ENCODE measurements at places on chromosomes 7 and 10.

- DNase-seq = no peak
Observed at GRCh38 chr7:8773518-8773917, 340.1 kb downstream of the NXPH1 start.

DNA sequence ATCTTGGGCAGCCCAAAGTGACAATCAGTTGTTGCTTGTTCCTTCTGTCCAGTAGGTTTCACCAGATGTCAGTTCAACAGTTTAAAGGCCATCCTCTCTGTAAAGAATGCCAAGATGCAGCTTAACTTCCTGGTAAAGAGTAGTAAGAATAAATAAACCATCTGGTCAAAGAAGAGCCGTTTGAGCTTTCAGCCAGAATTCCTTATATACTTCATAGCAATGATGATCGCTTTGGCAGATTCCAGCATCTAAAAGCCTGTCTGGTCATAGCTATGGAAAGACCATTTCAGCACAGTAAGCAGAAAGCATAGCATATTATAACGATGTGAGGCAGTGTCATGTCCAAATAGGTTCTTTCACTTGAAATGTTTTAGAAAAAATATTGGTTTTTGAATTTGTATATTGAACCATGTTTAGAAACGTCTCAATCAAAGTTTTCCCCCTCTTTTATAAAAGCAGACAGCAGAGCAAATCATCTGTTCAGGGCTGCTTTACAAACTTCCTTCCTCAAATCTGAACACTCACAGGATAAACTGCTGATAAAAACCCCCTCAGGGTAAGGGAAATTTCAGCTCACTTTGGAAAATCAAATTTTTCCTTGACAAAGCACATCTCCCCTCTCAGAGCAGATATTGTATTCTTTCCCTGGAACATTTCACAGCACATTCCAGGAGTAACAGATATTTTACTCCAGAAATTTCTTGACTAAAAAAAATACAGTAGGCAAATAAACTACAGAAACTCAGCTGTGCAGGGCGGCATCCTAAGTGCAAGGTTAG, 184.1 kb downstream of the NOC3L start:
- no peak for DNase-seq

- no peak for DNase-seq
Observed at GRCh38 chr7:51647931-51648351, 331.3 kb upstream of the COBL start.

- DNase-seq = no peak
Observed at GRCh38 chr7:2516194-2516555, 3.4 kb upstream of the LFNG start.

DNA sequence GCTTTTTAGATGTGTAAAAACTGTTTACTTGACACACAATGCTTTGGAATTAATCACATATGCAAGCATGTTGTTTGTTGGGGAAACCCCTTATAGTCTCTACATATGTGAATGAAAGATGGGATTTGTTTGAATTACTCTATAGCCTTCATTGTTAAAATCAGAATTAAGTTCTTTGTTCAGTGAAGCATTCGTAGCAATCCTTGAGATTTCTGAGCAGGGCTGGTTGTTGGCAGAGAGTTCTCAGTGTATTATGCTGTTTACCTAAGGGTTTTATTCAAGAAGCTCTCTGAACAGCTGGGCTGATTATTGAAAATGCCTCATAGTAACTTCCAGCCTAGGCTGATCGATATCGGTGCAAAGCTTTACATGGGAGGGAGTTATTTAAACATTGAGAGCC, 190.9 kb downstream of the VTI1A start:
- DNase-seq = no peak

- no peak for DNase-seq
Observed at GRCh38 chr7:19619122-19619521, 89.7 kb downstream of the POLR1F start.

DNA sequence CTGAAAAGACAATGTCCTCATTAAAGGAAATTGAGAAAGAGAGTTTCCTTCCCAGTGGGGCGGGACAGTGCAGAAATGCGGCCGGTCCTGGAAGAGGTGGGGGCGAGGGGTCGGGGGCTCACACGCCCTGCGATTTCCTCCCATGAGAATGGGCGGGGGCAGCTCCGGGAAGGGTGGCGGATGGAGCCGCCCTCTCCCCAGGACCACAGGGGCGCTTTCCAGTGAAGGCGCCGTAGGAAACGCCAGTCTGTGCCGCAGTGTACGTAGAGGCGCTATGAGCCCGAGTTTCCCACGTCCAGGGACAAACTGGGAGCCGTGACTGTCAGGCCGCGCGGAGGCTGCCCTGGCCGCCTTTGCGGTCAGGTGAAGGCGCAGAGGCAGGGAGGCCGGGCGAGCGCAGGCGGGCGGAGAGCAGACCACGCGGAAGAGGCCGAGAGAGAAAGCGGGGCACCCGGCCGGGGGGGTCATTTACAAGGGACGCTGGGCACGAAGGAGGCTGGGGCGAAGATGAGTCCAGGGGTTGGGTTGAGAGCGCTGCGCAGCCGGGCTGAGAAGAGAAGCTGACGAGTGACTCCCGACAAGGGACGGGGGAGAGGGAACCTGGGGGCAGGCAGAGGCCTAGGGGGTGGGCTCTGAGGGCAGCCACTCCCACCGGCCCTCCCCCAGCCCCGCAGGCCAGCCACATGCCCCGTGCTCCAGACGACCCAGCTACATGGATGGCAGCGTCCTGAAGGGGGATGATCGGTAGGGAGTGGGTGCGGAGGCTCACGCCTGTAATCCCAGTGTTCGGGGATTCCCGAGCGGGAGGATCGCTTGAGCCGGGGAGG, 45.0 kb downstream of the ALOX5 start:
- peak; percentile 20 for DNase-seq

- no peak for DNase-seq
Observed at GRCh38 chr7:69749372-69749979, 151.2 kb downstream of the AUTS2 start.

- no peak for DNase-seq
Observed at GRCh38 chr7:25805027-25805687, 346.8 kb upstream of the NFE2L3 start.

- DNase-seq = no peak
Observed at GRCh38 chr10:119205894-119206602, 1.3 kb upstream of the GRK5 start.

DNA sequence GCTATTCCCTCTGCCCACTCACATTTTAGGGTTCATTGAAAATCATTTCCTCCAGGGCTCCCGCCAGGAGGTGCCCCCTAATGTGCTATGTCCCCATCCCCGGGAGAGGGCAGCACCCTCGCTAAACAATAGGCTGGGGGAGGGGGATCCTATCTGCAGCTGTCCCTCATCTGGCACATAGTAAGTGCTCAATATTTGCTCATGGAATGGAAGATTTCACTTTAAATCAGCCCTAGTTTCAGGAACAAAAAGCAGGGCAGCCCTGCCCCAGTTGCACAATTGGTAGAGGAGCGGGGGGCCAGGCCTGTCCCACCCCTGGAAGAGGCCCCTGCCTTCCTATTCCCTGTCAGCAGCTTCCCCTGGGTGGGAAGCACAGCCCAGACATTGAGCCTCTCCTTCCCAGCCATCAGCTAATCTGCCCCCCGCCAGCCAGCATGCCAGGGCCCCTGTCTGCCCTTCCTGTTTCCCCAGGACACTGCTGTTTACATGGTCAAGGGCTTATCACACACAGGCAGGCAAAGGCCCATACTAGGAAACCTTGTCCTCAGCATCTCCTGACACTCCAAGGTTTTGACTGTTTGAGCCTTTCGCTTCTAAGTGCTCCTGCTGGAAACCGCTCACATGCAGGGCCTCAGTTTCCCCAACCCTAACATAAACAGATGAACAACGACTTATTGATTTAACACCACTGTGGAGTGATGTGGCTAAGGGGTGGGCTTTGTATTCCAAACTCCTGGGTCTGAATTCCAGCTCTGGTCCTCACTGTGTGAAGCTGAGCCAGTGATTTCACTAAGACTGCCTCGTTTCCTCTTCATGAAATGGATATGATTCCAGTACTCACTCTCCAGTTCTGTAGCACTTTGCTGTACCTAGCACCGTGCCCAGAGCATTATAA, 130.7 kb upstream of the ZMIZ1 start:
- no peak for DNase-seq

DNA sequence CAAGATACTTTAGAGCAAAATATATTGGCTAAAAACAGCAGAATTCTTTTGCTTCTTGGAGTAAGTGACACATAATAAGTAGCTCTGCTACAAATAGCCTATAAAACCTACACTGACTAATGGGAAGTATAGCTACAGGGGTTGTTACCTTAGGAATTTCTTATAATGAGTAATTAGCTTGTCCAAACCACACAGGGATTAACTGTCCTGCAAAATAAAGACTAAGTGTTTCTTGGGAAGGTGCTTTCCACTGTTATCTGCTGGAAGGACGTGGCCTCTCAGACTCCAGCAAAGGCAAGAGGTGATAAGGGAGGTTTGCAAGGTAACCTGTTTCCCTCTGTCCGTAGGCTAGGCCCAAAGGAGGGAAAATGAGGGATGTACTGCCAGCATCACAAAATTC, 302.4 kb downstream of the DOCK4 start:
- no peak for DNase-seq

GRCh38 chr10:74675484-74675883, 150.9 kb upstream of the KAT6B start:
- no peak for DNase-seq

GRCh38 chr7:159118197-159118595, 26.5 kb downstream of the VIPR2 start:
- no peak for DNase-seq

- DNase-seq = no peak
Observed at GRCh38 chr10:106565546-106565945, 599.0 kb downstream of the SORCS1 start.

DNA sequence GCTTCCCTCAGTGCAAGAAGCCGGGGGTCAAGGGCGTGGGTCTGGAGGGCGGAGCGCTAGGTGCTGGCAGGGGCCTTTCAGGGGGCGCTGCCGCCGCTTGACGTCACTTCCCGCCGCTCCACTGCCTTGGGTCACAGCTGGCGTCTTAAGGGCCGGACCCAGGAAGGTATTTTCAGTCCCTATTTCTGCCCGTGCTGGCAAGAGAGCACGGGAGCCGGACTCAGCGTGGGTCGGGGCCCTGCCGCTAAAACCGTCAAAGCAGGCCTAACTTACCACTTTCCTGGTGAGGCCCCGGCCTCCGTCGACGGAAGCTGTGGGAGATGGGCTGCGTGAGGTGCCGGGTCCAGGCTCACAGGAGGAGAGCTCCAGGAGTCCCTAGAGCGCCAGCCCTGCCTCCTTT, 12.0 kb downstream of the VAX1 start:
- no peak for DNase-seq

- DNase-seq = no peak
Observed at GRCh38 chr10:126198681-126199080, 189.6 kb downstream of the ADAM12 start.

DNA sequence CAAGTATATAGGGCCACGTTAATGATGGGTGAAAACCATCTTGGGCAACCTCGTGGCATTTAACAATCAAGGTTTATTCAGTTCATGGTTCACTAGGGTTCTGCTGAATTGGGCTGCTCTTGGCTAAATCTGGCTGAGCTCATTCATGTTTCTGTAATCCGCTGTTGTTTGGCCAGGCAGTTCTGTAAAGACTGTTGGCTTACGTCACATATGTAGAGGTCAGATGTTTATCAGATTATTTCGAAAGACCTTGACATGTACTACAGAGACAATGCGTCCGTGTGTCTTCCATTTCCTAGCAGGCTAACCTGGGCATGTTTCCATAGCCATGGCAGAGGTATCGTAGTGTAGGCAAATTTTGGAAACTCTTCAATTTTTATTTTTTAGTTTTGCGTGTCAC, 190.0 kb upstream of the ZWINT start:
- no peak for DNase-seq

DNA sequence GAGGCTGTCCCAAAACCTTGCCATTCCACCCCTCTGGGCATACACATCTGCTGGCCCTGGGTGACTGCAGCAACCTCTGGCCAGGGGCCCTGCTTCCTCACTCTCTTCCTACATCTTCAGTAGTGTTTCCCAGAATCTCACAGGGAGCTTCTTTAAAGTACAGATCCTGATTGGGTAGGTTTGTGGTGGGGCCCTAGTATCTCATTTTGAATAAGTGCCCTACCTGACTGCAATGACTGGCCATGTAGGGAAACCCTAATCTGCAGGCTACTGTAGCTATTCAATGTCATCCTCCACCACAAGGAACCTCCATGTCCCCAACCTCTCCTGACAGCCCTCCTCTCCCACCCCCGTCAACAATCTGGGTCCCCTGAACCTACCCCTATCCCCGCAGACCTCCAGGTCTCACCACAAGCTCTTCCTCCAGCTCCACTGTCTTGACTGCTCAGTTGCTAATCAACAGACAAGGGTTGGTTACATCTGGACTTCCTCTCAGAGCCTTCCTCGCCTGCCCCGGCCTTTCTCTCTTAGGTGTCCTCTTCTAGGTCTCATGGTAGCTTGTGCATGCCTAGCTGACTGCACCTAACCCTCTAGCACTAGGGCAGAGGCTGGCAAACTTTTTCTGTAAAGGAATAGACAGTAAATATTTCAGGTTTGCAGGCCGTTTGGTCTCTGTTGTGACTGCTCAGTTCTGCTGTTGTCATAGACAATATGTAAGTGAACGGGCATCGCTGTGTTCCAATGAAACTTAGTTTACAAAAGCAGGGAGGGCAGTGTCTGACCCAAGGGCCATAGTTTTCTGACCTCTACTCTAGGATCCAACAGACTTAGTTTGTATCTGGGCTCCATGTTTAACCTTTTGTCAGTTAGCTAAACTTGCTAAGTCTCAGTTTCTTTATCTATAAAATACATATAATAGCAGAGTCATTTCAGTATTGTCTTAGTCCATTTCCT, 121.1 kb downstream of the AOAH start:
- no peak for DNase-seq

DNA sequence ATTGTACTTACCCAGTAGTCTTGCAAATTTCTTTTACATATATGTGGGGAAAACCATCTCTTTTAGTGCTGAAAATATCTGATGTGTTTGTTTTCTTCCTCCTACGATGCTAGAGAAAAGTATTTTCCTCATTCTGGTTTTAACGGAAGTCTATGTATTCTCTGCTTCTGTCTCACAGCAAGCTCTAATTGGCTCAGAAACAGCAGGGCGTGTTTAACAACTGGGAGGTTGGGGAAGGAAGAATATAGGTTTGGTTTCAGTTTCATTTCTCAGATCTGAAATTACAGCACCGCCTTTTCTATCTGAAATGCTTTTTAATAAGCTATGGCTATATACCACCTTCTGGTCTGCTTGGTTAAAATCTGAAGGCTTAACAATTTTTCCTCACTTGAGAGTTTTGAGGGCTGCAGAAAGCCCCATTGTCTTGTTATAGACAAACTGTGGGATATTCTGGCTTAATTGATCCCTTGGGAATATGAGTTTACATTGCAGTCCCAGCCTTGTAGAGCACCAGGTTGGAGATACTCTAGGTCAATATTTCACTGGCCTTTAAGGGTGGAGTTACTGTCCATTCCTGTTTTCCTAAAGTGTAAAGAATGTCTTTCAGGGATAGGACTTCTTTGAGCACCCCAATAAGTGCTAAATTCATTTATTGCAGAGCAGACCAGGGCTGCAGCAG, at the start of gene SAMD9:
SAMD9 (minus strand) TSS at position 128 of the 679 bp plus-strand sequence. CDS start 11,882 bp downstream, outside the sequence.
- peak; percentile 35 for DNase-seq

GRCh38 chr10:76997631-76998030, 640.0 kb downstream of the KCNMA1 start:
- DNase-seq = no peak
